ENCODE measurements at places on chromosomes 4 and X.

GRCh38 chrX:118847676-118848075, 24.1 kb downstream of the ZCCHC12 start:
- no peak for DNase-seq

DNA sequence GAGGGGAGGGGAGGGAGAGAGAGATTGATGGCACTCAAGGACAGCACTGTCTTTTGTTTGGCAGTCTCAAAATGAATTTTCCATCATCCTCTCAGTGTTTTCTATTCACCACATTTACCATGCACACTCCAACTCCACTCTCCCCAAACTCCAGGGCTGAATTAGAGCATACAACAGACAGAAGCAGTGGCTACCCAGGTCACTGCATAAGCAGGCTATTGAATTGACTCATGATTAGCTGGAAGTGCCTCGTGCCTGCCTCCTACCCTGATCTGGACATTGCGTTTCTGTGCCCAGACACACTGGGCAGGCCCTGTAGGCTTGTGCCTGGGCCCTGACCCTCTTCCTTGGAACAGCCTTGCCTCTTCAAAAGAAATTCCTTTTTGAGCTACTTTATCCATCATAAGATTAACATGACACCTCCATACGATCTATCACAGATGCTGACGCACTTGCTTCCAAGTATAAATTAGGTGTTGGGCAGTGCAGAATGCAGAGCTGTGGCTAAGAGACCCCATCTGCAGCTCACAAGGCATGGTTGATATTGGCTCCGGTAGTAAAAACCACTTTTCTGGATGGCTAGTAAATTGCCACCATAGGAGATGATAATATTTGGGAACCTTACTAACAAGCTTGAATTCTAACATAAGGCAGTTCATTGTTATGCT, 752.9 kb downstream of the RPA4 start:
- no peak for DNase-seq

DNA sequence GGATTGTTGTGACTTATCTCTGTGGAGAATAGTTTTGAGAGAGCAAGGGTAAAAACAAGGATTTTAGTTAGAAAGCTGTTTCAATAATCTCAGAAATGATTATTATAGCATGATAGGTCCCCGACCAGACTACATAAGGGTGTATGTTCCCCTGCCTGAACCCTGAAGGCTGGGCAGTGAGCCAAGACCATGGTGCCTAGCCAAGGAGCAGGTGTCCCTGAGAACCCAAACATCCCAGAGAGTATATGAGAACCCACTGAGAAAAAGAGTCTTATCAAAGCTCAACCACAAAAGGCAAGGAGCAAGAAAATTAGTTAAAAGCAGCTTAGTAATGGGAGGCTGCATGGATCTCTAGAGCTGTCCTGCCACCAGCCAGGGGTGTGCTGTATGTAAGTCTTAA, 94.9 kb upstream of the UNC5C start:
- no peak for DNase-seq

DNA sequence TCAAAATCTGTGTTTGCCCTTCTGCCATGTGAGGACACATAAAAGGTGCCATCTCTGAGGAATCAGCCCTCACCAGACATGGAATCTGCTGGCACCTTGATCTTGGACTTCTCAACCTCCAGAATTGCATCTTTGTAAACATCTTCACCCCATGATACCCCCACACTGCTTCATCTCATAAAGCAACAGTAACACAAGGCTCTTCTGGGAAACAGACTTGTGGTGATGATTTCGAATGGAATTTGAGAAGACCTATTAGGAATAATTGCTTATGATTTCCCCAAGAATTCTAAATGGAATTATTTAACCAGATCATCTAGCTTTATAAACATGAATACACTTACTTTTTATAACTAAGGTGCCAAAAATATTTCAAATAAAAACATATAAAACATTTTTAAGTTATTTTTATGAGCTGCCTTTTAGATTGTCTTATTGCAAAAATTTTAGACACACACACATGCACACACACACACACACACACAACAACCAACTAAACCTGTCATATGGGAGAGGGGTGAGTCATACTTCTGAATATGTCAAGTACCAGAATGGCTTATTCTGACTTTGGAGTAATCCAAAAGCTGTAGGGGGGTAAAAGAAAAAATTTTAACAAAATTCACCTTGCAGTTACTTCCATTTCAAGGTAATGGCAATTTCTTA, 82.0 kb downstream of the USP46 start:
- DNase-seq = no peak

DNA sequence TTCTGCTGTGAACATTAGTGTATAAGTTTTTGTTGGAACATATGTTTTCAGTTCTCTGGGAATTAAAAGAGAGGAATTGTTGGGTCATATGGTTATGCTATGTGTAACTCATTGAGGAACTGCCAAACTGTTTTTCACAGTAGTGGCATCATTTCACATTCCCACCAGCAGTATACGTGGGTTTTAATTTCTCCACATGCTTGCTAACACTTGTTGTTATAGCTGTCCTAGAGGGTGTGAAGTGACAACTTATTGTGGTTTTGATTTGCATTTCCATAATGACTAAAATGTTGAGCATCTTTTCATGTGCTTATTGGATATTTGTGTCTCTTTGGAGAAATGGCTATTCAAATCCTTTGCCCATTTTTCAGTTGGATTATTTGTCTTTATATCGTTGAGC, 13.7 kb downstream of the APELA start:
- DNase-seq = no peak

- DNase-seq = no peak
These were observed 82.7 kb upstream of the GPM6B start for GRCh38 chrX:13899607-13900006.

GRCh38 chrX:5425119-5425518, 803.5 kb downstream of the NLGN4X start:
- DNase-seq = no peak

Data from activated CD8-positive, alpha-beta memory T cell treated with anti-CD3 and anti-CD28 coated beads for 4 hours (primary cell).